CD4-positive, alpha-beta memory T cell (primary cell): ENCODE measurements at places on chromosomes 4 and X. TPM values are rescaled to one million over a fixed set of nuclear protein-coding genes. Genes with fewer than 3 reads are reported as not detected.

DNA sequence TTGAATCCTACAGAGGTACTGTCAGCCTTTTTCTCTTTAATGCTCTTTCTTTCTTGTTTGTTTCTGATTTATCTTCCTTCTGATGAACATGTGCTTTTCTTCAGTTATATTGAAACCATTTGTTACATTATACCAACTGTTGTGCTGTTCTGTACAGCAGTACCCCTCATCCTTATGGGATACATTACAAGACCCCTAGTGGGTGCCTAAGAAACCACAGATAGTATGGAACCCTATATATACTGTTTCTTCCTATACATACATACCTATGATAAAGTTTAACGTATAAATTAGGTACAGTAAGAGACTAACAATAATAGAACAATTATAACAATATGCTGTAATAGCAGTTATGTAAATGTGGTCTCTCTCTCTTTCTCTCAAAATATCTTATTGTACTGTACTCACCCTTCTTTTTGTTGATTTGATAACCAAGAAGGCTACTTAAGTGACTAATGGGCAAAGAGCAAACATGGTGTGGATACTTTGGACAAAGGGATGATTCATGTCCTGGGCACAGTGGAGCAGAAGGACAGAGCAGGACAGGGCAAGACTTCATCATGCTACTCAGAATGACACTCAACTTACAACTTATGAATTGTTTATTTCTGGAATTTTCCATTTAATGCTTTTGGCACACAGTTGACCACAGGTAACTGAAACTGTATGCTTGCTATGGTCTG is 10.7 kb upstream of the YIPF7 start:
- DNase-seq: no peak

- no peak for DNase-seq
These were observed 39.2 kb upstream of the ANTXR2 start for GRCh38 chr4:80112236-80112635.

DNA sequence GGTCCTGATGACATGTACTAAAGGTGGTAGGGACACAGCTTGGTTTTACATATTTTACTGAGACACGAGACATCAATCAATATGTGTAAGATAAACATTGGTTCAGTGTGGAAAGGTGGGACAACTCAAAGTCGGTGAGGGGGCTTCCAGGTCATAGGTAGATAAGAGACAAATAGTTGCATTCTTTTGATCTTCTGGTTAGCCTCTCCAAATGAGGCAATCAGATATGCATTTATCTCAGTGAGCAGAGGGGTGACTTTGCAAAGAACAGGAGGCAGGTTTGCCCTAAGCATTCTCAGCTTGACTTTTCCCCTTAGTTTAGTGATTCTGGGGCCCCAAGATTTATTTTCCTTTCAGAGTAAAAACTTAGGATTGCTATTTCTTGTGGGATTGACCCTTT is 706.9 kb downstream of the GLUD2 start:
- DNase-seq: no peak

SMIM31 gene
- not detected for total RNA-seq
